ENCODE measurements at places on chromosomes 3 and 15.

GRCh38 chr3:155712008-155712407 is 32.9 kb downstream of the PLCH1 start:
- no peak for DNase-seq

DNA sequence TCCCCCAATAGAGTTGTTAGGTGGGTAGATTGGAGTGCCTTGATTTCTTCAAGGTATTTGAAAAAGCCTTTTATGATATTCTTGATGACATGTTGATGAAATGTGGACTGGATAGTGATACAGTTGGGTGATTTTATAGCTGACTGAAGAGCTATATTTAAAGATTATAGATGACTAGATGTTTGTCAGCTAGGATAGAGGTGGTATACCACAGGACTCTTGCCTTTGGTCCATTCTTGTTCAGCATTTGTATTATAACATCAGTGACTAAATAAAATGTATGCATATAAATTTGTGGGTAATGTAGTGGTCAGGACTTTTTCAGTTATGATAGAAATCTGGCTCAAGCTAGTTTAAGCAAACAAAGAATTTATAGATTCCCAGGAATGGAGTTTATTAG is 143.9 kb downstream of the ZNF609 start:
- DNase-seq = no peak

GRCh38 chr3:181695661-181696491 is 15.8 kb upstream of the SOX2 start:
- DNase-seq = peak; percentile 20

DNA sequence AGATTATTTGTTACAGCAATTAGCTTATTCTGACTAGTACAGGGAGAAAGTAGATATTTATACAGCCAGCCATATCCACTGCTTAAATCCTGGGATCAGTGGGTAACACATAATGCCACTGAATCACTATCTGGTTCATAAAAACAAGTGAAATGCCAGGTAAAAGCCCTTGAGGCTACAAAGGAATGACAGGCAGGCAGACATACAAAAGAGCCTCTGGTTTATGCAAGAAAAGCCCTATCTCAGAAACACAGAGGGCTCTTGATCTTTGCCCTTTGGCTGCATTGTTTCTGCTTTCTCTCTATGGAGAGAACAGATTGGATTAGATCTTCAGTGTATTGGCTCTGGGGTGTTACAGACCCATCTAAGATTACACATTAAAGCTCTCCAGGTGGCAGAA is 115.4 kb upstream of the GADL1 start:
- DNase-seq = no peak

DNA sequence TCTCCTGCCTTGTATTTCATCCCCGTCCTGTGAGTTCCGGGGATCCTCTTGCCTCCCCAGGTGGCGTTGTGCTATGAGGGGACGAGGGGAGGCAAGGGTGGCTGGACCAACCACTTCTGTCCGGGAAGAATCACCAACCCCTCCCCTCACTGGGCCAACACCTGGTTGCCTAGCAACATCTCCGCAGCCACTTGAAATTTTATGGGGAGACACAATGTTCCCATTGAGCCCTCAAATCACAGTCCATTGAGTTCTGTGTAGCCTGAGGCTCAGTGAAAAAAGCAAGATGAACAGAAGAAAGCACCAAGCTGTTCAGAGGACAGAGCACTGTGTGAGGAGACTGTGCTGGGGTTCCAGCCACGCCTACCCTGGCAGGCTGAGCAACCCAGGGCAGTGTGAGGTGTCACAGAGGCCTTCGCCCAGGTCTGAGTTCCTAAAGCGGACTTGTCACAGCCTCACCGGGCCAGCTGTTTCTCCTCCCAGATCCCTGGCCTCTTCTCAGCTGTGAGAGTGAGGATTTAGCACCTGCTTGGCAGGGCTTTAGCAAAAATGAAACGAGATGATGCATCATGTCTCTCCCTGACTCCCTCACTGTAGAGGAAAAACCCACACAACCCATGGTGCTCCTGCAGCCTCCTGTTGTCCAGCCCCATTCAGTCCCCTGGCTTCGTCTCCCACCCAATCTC is 76.8 kb downstream of the ATP2B2 start:
- DNase-seq = no peak

DNA sequence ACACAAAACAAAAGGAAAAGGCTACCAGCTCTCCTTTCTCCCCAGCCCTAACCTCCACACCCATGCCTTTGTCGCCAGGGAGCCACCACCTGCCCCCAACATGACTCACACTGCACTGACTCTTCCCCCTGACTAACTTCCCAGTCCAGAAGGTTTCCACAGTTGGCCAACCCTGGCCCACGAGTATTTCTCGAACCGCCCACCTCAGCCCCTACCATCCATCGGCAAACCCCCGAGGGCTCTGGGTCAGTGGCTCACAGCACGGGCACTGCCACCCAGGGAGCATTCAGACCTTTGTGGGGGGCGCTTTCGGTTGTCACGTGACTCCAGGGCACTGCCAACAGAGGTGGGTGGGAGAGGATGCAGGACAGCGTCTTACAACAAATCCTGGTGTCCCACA is 152.3 kb downstream of the LRRC28 start:
- DNase-seq = no peak

DNA sequence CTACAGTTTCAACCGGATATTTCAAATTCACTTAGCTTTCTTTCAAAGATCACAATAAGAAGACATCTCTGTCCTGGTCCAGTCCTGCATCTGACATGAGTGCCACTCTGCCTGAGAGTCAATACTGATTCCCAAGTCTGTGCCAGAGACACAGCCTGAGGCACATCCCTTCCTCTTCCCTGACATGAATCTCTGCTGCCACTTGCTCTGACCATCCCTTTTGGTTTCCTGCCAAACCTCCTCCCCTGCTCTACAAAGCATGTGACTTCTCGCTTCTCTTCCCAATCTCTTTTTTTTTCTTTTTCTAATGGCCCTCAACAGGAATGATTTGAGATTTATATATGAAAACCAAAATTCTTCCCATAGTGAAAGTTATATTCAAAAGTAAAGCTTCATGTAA is 117.9 kb downstream of the MECOM start:
- DNase-seq = no peak

DNA sequence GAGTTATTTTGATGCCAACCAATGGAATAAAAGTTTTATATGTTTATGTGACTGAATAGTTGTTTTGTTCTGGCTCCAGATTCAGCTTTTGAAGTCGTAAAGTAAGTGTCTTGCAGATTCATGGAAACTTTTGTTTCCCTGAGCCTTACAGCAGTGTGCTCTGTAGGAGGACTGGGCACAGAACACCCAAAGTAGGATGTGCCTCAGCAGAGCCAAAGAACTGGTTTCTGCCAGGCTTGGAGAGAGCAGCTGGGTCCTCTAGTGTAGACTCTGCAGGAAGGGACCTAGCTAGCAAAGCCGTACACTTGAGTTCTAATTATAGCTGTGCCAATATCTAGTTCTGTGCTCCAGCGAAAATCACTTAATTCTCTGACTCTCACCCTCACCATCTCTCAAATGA is 261.2 kb upstream of the DNAJC19 start:
- no peak for DNase-seq

- peak; percentile 88 for DNase-seq
Measured at GRCh38 chr3:195896361-195897080, 11.8 kb downstream of the TNK2 start.

DNA sequence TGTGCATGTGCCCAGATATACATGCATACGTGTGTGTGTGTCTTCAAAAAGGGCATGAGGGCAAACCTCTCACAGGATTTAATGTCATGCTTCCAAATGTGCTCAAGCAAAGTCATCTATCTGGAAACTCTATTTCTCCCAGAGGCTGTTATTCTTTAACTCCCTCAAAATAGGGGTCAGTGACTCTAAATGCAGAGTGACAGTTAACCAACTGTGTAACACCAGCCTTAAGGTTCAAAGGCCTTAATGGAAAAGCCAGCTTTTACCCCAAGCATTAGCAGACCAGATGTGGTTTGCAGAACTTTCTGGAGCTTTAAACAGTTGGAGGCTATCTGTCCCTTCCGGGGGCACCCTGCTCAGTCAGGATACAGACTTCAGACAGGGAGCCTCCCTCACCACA is 70.4 kb upstream of the SLC7A14 start:
- no peak for DNase-seq

- DNase-seq = peak; percentile 64
Measured at GRCh38 chr3:185402561-185402960, 39.6 kb downstream of the MAP3K13 start.

- DNase-seq = no peak
Measured at GRCh38 chr15:101499863-101500713, 10.6 kb upstream of the PCSK6 start.

- no peak for DNase-seq
Measured at GRCh38 chr15:44736181-44736765, at the start of gene TRIM69. TSS of gene TRIM69 (plus strand) at chr15:44736528. CDS start at chr15:44736705, 177 bp downstream.

Data from lung (tissue), 17 donors.